Left cardiac atrium (tissue), 4 donors: ENCODE measurements at places on chromosomes 7 and 10. TPM values are rescaled to one million over a fixed set of nuclear protein-coding genes. Genes with fewer than 3 reads are reported as not detected.

GRCh38 chr10:92240289-92241157 lies 50.4 kb downstream of the CPEB3 start:
- DNase-seq: peak; percentile 41

DNA sequence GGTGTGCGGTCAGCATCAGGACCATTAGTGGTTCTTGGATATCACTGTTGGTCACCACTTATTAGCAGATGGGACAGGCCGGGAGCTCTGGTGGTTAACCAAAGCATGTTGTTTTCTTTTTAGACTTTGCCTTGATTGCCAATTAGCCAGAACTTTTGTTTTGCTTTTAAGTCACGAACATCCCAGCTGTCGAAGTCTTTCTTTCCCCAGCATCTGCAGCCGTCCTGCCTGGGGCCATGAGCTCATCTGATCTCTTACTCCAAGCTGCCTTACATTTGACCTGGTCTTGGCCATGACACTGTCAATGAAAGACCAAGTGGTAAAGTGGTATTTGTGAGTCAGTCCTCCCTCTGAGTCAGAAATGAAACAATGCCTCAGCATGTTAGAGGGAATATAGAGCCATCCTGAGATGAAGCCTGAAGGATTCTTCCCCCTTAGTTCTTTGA lies 53.9 kb upstream of the CREB5 start:
- DNase-seq: no peak

DNA sequence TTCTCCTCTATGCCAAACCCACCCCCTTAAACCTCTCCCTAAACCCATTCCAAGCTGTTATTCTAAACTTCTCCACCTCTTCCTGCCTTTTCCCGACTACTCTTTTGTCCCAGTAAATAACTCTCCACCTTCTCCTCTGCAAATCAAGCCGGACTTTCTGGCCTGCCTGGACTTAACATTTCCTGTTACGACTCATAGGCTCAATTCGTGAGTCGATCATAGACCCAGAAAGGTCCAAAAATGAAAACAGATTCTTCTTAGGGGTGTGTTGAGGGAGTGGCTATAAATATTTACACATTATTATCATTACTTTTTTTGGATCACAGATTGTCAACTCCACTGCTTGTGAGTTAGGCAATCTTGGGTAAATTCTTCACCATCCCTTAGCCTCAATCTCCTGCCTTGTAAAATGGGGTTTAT lies 59.0 kb upstream of the HABP2 start:
- no peak for DNase-seq

DNA sequence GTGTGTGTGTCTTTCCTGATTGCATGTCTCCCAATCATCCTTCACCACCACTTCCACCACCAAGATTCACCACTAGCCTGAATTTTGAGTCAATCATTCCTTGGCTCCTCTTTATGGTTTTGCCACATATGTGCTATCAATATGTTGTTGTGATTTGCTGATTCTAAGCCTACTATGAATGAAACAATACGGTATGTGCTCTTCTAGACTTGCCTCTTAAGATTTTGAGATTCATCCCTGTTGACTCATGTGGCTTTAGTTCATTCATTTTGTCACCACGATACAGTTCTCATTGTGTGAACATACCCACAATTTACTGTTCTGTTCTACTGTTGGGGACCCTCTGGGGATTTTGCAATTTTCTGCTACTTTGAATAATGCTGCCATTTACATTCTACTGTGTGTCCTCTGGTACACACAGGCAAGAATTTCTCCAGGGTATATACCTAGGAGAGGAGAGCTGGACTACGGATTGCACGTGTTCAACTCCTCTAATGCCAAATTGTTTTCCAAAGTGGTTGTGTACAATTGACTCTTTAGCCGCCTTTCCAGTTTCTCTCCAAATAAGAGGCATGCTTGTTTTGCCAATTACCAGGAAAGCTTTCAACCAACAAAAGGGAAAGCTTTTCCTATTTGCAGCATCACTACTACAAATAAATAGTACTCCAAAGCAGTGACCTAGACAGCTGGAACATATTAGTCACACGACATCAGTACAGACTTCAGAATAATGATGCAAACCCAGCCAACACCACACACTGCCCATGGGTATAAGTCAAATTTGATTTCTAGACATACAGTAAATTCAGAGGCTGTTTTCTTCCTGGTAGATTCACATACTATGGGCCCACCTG lies 30.0 kb downstream of the SGMS1 start:
- no peak for DNase-seq

The ACBD7 gene
- 0.21 TPM for total RNA-seq

- no peak for DNase-seq
Measured at GRCh38 chr7:95646350-95646749, 50.0 kb upstream of the PDK4 start.

GRCh38 chr7:21300692-21301091 lies 127.2 kb upstream of the SP4 start:
- no peak for DNase-seq

DNA sequence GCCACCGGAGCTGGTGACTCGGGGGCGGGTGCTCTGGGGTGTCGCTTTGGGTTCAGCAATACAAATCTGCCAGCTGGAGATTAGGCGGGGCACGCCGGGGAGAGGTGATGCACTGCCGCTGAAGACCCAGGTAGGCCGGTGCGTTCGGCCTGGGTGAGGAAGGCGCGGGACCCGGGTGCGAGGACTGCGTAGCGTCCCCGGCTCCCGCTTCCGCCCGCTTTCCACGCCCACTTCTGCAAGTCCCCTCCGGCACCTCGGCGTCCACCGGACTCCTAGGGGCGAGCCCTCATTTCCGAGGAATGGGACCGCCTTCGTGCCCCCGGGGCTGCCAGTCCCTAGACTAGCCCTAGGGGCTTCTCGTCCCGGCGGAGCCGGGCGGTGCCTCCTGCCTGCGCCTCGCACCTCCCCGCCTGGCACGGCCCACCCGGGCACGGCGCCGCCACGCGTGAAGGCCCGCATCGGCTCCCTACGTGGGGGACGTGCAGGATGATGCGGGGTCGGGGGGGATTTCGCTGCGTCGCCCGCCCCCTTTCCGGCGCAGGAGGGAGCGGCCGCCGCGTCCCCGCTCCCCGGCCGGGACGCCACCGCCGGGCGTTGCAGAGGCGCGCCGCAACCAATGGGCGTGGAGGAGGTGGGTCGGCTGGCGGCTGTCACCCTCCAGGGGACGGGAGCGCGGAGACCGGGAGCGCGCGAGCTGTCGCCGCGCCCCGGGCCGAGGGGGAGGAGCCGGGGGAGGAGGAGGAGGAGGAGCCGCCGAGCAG lies 40.0 kb downstream of the HK1 start:
- peak; percentile 92 for DNase-seq

DNA sequence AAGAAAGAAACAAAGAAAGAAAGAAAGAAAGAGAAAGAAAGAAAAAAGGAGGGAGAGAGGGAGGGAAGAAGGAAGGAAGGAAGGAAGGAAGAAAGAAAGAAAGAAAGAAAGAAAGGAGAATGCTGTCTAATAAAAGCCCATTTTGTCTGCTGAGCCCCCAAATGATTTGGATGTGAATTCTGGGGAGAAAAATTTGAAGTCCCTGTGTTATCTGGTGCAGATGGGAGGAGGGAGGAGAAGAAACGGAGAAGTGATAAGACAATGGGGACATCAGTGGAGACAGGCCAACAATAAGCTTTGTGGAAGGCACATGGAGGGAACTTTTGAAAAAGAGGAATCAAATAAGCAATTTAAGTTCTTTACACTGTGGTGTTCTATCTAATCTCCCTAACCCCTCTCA lies 24.6 kb upstream of the TMEM273 start:
- no peak for DNase-seq

GRCh38 chr7:98126311-98127142 lies 19.9 kb downstream of the LMTK2 start:
- DNase-seq: no peak

- DNase-seq: peak; percentile 52
Measured at GRCh38 chr10:97025613-97026242, 160.0 kb downstream of the SLIT1 start.

GRCh38 chr10:128077155-128077875 lies 48.9 kb downstream of the MKI67 start:
- no peak for DNase-seq

DNA sequence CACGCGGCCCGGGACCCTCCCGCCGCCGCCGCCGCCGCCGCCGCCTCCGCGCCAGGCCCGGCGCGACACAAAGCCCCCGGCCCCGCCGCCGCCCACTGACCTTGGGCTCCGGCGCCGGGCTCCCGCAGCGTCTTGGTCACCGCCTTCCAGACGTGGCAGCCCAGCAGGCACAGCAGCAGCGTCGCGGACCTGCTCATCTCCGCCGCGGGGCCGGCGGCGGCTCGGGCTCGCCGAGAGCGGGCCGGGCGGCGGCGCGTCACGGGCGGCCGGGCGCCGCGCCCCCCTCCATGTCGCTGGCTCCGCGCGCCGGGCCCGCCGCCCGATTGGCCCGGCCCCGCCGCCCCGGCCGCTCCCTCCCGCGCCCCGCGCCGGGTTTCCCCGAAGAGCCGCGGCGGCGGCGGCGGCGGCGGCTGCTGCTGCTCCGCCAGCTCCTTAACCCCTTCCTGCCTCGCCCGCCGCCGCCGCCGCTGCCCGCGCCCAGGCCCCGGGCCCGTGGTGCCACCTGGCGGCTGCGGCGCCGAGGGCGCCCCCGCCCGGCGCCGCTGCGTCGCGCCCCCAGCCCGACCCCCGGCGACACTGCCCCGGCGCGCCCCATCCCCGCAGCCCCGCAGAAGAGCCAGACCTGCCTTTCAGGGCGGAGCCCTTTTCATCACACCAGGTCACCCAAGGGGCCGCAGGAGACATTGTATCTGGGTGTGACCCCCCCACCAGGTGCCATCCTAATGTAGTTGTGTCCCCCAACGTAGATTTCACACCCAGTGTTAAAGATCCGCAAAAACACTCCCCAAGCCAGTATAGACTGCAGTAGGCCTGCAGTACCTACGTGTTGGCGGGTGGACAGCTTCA lies at the start of gene FAM171A1:
TSS of gene FAM171A1 (minus strand) at position 434 of the 846 bp plus-strand sequence. CDS start at position 197, 237 bp downstream.
- DNase-seq: peak; percentile 70

GRCh38 chr10:126092366-126093215 lies 196.2 kb downstream of the FANK1 start:
- no peak for DNase-seq

GRCh38 chr10:4108693-4109092 lies 323.7 kb upstream of the KLF6 start:
- DNase-seq: no peak

DNA sequence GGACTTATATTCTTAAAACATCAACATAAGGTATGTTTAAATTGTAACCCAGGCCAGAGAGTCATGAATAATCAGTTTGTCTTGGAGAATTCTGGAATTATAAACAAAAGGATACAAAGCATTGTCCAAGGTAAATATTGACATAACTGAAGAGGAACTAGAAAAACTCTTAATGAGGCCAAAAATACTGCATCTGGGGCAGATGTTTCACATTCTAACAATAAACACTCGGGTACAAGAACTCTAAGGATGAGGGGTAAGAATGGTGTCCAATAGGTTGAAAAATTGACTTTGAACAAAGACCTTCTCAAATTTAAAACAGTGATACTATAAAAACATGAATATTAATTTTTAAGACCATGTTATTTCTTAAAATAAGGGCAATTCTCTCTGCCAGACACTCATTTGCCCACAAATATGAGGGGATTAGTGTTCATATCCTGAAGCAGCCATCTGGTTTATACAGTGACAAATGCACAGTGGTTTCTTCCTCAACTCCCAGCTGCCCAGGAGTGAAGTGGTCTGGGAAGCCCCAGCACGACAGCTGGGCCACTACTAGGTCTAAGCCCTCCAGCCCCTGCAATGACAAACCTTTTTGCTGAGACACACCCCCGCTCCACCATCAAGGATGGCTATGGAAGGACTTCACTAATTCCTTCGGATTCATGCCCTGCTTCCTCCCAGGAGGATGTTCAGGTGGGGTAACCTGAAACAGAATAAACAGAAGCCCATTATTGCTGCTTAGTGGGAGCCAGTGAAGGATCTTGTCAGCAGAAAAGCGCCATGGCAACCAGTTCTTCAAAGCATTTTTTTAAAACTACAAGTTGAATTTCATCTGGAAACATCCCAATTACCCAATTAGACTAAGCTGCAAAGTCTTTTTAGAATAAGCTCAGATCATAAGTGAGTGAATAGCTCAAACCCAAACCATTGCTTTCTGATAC lies 107.5 kb upstream of the ARID5B start:
- DNase-seq: no peak

DNA sequence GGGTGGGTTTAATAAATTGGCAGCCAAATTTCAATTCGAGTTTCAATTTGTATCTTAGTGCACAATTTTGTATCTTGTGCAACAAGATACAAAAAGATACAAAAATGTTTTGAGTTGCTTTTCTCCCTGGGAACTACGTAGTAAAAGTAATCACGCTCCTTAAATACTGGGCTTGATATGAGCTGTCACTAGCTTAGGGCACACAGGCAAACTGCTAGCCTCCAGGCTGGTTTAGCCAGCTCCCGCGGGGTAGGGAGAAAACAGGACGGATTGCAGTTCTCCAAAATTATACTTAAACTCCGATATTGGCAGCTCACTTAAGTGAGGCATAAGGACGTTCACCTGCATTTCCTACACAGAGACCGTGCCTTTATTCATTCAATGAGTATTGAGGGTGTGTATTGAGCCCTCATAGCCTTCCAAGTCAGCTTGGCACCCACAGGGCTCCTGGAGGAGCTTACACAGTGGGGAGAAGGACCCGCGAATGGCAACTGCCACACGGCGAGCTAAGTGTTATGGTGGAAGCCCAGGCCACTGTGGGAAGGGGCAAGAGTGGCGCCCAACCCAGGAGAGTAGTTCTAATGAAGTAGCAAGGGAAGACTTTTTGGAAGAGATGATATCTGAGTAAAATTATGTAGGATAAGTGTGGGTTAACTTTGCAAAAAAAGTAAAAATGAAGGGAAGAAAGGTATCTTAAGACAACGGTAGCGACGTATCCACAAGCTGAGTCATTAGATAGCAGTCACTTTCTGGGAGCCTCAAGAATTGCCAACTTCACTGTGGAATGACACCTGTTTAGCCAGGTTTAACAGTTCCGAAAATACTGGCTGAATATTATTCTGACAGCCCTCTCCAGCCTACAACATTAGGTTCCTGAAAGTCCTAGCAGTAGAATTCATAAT lies 1.6 kb upstream of the EPC1 start:
- no peak for DNase-seq
